CD4-positive, alpha-beta T cell (primary cell): ENCODE measurements at places on chromosomes 12 and 14.

DNA sequence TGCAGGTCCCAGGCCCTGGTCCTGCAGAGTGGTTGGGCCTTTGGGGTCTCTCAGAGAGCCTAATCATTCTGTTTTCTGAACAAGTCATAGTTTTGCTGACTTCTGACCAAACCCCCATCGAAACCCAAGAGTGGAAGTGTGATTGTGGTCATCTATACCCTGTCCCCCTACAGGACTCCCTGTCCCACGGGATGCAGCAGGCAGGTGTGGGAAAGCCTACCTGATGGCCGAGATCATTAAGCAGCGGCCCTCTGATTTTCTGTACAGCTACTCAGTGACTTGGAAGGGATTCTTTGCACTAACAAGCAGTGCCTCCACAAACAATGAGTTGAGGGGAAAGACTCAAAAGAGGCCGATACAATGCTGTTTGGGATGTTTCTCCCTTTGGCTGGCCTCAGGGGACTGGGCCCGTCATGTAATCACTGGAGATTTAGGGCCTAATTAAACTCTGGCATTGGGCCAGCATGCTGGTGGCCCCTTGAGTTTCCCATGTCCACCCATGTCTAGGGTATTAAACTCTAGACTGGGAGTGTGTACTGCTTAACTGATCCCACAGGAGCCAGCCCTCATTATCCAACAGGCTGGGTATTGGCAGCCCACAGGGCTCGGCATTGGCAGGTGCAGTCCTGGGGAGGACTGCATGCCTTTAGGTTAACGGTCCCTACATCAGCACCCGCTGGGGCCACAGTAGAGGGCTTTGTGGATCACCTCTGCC is 192.8 kb downstream of the ZFP36L1 start:
- no peak for DNase-seq

- DNase-seq = no peak
These were observed 59.5 kb upstream of the DYRK2 start for GRCh38 chr12:67589078-67589477.

DNA sequence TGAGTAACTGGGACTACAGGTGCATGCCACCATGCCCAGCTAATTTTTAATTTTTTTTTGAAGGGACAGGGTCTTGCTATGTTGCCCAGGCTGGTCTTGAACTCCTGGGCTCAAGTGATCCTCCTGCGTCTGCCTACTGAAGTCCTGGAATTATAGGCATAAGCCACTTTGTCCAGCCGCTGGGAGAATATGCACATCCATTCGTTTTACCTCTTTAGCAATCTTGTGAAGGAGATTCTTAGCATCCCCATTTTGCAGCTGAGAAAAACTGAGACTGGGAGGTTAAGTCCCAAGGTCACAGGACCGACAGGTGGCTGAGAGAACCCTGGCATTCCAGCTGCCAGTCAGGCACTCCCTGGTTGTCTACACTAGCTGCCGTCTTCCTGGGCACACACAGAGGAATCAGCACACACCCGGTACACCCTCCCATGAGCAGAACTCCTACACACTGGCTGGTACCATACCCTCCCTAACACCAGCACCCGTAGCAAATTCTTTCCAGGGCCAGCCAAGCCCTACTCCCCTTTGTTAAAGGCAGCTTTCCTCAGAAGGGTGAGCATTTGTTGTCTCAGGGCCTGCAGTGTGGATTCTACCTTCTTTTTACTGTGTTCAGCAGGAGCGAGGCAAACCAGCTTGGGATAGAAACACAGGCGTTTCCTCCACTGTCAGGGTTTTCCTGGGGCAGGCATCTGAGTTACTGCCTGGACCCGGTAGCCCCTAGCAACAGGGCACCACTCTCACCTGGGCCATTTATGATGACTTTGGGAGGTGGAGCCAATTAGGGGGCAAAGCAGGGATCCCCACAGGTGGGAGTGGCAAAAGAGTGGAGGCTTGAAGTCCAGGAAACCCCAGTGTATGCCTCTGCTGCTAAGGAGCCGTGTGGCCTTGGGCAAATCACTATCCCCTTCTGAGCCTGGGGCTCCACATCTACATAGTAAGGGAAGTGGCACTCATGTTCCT is 70.2 kb downstream of the IRF2BPL start:
- no peak for DNase-seq

DNA sequence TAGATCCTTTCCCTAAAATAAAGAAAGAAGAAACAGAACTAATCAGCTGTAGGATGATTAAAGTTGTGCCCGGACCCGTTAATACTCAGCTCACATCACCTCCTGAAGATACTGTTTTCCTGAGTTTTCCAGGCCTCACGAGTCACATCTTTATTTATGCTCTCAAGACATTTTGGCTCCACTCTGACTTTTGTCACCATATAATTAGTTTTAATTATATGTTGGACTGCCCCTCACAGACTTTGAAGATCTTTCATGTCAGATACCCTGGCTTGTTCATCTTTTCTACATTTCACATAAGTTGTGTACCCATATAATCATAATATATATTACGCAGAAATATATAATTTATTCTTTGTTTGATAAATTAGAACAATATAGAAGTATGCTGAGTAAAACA is 87.4 kb downstream of the HCAR2 start:
- DNase-seq = no peak

GRCh38 chr14:93269341-93270068 is 62.4 kb downstream of the UBR7 start:
- DNase-seq = no peak

- no peak for DNase-seq
These were observed 7.5 kb upstream of the PTPRR start for GRCh38 chr12:70928071-70928470.

DNA sequence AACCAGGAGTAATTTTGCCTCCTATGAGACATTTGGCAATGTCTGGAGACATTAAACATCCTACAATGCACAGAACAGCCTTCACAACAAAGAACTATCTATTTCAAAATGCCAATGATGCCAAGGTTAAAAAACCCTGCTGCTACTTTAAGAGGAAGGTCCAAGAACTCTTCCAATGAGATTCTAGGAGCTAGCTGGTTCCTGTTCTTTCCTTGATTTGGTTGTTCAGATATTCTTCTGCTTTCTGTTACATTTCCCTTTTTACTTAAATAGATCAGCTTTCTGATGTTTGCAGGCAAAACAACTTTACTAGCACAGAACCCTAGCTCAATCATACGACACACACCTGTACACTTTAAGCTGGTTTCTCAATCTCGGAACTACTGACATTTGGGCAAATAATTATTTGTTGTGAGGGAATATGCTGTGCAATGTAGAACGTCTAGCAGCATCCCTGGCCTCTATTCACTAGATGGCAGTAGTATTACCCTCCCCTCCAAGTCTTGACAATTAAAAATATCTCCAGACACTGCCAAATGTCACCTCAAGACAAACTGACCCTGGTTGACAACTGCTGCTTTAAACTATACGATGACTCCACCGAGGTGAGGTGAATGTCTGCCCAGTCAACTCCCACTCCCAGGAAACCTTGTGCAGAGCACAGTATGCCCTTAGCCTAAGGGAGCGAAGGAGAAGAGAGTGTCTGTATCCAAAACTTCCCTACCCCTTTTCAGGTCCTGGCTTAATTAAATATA is 4.4 kb downstream of the BLTP3B start:
- DNase-seq = peak; percentile 45

DNA sequence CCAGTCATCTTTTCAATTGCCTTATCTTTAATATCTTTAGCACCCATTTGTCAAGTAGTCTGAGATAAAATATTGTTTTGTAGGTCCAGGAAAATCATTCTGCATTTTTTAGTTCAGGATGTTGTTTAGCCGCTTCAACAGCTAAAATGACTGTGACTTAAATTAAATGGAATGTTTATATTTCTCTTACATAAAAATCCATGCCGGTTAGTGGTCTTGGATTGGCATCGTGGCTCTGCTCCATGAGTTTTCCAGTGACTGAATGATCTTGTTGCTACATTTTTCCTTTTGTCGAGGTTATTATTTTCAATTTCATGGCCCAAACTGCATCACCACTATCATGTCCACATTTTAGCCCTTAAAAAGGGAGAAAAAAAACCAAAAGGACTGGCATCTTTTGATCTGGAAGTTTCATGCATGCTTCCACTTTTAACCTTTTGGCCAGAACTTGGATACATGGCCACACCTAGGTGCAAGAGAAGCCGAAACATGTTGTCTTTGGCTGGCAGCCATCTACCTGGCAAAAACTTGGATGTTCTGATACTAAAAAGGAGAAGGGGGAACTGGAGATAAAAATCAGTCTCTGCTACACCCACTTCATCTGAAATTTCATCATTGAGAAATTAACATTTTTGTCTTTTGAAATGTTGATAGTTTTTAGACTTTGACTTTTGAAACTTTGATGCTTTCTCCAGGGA is 142.4 kb downstream of the OTOGL start:
- DNase-seq = no peak

GRCh38 chr14:76919431-76920330 is 93.5 kb downstream of the LRRC74A start:
- DNase-seq = peak; percentile 36

DNA sequence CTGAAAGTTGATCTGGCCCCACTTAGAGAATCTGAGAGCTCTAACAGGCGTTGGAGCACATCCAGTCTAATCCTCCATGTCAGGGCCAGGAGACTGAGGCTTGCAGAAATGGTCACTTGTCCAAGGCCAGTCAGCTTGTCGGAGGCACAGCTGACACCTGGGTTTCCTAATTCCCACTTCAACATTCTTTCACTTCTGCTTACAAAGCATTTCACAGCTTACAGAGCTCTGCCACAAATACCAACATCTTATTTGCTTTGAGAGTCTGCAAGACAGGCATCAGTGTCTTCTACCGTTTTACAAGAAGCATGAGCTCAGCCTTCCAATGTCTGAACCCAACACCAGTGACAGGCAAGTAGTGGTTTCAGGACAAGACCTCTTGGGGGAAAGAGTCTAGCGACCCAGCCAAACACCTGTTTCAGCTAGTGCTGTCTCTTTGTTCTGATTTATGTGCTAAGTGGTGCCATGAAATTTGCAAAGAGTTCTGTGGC is 31.8 kb downstream of the ISCA2 start:
- DNase-seq = no peak

GRCh38 chr12:96326628-96327227 is 73.5 kb downstream of the CDK17 start:
- no peak for DNase-seq

- DNase-seq = no peak
These were observed 495.5 kb downstream of the MDGA2 start for GRCh38 chr14:47179906-47180305.

- DNase-seq = no peak
These were observed 668 bp downstream of the TRIP11 start for GRCh38 chr14:92039063-92039718.

DNA sequence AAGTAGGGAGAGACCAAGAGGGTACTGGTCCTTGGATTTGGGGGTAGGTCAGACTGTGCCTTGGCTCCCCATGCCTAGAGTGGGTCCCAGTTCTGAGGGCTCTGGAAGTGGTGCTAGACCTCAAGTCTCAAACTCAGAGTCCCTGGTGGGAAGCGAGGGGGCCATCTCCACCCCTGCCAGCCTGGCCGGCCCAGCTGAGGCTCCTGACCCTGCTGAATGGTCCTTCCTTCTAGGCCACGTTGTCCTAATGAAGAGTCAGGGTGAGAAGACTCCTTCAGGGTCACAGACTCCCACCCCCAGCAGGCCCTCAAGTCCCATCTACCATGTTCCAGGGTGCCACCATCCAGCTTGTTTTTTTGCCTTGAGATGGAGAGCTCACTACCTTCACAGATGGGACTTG is 12.9 kb downstream of the SERPINA6 start:
- no peak for DNase-seq

DNA sequence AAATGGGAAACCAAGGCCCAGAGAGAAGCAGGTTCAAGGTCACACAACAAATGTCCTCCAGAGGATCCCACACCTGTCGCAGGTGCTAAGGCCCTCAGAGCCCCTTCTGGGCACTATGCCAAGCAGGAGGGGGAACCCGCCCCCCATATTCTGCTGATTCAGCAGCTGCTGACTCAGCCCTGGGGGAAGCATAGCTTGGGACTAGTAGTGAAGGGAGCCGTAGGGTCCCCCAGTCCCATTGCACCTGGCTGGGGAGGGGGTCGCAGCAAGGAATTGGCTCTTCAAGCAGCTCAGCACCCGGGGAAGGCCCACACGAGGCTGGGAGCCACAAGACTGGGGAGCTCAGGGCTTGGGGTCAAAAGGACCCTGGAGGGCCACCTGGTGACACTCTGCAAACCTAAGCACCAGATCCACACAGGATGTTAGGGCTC is 1.0 kb downstream of the RASAL1 start:
- DNase-seq = no peak

DNA sequence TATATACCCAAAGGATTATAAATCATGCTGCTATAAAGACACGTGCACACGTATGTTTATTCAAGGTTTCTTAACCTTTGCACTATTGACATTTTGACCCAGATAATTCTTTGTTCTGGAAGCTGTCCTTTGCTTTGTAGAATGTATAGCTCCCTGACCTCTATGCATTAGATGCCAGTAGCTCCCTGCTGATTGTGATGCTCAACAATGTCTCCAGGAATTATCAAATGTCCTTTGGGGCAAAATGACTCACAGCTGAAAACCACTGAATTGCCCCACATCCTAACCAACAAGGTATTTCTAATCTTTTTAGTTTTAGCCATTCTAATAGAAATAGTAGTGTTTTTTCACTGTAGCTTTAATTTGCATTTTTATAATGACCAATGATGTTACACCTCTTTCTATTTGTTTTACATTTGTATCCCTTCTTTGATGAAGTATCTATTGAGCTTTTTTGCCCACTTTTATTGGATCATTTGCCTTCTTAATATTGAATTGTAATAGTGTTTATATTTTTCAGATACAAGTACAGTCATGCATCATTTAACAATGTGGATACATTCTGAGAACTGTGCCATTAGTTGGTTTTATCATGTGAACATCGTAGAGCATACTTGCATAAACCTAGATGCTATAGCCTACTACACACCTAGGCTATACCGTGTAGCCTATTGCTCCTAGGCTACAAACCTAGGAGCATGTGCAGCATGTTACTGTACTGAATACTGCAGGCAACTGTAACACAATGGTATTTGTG is 10.4 kb upstream of the NOPCHAP1 start:
- no peak for DNase-seq

- no peak for DNase-seq
These were observed 456.3 kb downstream of the TMEM121 start for GRCh38 chr14:105982664-105983063.

GRCh38 chr12:114403011-114403689 is 2.8 kb downstream of the TBX5 start:
- DNase-seq = no peak

DNA sequence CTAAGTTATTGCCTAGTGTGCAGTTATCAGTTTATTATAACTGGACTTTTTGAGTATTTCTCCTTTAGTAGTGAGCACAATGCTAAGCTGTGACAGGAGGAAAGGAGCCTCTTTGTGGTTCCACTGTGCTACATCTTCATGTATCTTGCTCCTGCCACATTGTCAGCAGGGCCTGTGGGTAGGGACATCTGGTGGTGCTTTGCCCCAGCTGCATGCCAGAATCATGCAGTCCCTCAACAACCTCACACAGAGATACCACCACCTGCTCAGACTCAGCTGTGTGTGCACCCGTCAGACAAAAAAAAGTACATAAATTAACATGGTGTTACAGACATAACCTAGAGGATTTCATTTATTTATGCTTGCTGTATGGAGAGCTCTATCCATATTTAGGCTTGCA is 51.1 kb downstream of the MIS18BP1 start:
- no peak for DNase-seq
